CD4-positive, alpha-beta T cell (primary cell): ENCODE measurements at places on chromosomes 16 and 17.

GRCh38 chr17:80746262-80746935 lies 201.8 kb downstream of the RPTOR start:
- no peak for DNase-seq

GRCh38 chr17:65527857-65528591 lies 33.4 kb downstream of the AXIN2 start:
- no peak for DNase-seq

DNA sequence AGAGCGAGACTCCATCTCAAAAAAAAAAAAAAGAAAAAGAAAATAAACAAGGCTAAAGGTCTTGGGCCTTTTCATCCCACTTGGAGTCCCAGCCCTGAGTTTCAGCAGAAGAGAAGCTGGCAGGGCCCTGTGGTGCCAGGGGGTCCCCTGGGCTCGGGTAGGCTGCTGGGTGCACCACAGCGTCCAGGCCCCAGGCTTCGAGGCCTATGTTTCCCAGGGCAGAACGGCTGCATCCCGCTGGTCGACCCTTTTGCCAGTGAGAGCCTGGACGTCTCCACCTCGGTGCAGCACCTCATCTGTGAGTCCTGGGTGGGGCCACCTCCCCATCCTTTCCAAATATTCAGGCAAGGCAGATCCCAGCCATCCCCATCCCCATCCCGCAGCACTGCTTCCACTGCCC lies 2.2 kb downstream of the TMEM235 start:
- DNase-seq = no peak

DNA sequence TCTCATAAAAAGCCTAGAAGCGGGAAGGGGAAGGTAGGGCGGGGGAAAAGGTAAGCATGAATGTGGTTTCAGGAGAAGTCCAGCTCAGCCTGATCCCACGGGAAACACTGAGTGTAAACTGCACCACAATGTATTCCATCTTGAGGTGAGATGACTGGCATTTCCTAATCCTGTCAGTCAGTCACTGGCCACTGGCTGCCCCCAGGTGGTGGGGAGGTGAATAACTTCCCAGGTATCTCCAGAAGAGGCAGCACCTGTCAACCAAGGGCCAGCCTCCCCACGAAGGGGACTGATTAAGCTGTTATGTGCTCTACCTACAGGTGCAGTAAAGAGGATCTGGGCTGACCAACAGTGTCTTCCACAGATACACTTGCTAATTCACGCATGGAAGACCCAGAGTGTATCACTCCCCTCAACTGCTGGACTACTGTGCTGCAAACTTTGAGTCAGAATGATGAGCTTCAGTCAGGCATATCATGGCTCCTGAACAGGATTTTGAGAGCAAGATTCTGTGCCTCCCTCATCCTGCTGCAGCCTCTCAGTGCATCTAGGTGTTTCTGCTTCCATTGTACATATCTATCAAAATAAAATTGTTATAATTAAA lies 108.5 kb upstream of the CCL2 start:
- DNase-seq = peak; percentile 14

DNA sequence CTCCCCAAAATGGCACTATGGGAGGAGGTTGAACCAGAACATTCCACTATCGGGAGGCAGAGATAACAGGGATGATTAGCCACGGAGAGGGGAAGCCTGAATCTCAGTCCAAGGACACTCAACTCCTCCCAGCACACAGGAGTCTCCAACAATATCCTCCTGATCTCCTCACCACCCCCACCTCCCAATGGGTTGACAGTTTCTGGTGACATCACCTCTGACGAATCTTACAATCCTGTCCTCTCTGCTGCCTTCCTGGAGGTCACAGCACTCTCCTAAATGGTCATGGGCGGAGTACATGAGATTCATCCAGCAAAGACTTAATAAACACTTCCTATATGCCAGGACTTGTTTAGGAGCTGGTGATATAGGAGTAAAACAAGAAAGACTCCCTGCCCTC lies 80.9 kb downstream of the SLC6A2 start:
- no peak for DNase-seq

- no peak for DNase-seq
Measured at GRCh38 chr16:84686707-84687298, 13.0 kb upstream of the USP10 start.
